Stimulated activated memory B cell treated with anti-CD40 and anti-IgM and Interleukin-4, amounts not matched to agents 10 μg/mL and 1 μg/mL and 100 μg/mL, for 72 hours (primary cell): ENCODE measurements at places on chromosomes 13 and 19.

- no peak for ATAC-seq
These were observed 5.0 kb downstream of the BICRA start for GRCh38 chr19:47614021-47614295.

GRCh38 chr19:34184880-34185491 is 12.7 kb downstream of the LSM14A start:
- no peak for ATAC-seq

- ATAC-seq = peak; percentile 84
These were observed 14.6 kb upstream of the C13orf42 start for GRCh38 chr13:51125495-51126226.

DNA sequence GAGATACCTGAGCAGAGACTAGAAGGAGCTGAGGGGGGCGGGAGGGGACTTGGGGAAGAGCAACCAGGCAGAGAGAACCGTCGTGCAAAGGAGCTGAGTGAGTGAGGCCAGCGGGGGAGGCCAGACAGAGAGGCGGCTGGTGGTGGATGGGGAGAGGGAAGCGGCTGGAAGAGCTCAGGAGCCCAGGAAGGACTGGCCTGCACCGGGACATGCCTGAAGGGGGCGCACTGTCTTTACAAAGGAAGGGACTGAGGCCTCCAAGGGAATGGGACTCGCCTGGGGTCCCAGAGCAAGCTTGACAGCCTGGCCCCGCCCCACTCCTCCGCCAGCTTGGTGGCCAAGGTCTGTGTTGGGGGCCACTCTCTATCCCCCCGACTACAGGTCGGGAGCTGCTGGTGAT is 14.9 kb downstream of the ONECUT3 start:
- no peak for ATAC-seq
